ENCODE measurements at places on chromosomes 3 and 15.

DNA sequence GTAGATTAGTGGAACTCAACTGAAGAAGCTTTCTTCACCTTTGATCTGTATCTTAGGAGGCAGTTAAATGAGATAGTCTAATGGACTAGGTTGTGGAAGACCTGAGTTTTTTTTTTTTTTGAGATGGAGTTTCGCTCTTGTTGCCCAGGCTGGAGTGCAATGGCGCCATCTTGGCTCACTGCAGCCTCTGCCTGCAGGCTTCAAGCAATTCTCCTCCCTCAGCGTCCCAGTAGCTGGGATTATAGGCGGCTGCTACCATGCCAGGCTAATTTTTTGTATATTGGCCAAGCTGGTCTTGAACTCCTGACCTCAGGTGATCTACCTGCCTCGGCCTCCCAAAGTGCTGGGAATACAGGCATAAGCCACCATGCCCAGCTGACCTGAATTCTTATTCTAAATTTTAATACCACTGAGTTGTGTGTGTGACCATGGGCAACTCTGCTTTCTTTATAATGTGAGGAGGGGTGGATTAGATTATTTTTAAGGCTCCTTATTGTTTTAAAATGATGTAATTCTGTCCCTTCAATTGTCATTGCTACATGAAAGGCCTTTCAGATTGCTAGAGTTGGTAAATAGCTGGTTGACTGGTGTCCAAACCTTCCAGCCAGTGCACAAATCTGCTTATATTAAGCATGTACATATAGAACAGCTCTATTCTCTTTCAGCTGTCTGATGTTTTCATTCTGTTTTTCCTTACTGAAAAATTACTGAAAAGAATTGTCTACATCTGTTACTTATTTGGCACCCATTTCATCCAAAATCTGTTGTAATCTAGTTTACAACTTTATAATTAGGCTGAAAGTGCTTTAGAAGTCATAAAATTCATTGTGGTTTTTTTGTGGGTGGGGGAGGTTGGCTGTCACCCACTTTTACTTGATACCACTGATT lies 2.3 kb downstream of the LNP1 start:
- DNase-seq: no peak

DNA sequence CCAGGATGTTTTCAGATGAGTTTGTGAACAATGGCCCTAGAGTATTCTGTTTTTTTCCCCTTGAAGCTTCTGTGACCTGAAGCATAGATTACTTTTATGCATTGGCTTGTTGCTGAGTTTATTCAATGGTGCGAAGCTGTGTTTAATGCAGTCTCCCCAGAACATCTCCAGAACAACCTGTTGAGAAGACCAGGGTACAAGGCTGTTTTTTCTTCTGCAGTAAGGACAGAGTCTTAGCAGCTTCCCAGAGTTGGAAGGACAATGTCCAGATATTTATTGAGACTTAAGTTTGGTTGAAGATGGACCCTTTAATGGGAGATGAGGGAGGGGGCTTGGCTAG lies 295.6 kb downstream of the LRTM1 start:
- DNase-seq: no peak

DNA sequence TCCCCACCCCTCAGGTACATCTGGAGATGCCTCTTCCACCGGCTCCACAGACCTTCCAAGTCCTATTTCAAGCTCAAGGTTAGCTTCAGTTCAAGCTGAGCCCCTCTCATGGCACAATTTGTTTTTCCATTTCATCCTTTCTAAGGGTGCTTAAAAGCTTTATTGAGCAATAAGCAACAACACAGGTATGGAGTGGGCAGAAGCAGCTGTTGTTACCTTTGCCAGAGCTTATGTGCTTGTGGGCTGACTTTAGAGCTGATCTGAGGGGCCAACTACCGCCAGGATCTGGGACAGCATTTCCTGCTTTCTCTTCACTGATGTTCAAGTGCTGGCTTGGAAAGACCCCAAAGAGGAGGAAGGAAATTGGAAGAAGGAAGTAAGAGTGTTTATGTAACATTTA lies 140.0 kb upstream of the KLHL25 start:
- DNase-seq: no peak

- peak; percentile 1 for DNase-seq
Measured at GRCh38 chr3:83523470-83524073, 1435.2 kb upstream of the CADM2 start.

DNA sequence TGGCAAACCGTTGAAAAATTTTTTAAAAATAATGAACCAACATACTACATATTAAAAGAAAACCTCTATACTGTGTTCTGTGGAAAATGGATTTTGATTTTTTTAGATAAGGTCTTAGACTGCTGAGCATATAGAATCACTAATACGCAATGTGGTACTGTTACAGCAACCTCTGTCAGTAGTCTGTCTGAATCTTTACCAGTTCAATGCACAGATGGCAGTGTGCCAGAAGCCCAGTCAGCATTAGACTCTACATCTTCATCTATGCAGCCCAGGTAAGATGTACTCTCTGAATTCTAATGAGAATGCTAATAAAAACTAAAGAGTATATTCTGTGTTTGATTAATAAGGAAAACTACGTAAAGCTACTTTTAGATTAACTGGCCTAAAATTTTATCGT lies 31.3 kb upstream of the FAH start:
- peak; percentile 6 for DNase-seq

DNA sequence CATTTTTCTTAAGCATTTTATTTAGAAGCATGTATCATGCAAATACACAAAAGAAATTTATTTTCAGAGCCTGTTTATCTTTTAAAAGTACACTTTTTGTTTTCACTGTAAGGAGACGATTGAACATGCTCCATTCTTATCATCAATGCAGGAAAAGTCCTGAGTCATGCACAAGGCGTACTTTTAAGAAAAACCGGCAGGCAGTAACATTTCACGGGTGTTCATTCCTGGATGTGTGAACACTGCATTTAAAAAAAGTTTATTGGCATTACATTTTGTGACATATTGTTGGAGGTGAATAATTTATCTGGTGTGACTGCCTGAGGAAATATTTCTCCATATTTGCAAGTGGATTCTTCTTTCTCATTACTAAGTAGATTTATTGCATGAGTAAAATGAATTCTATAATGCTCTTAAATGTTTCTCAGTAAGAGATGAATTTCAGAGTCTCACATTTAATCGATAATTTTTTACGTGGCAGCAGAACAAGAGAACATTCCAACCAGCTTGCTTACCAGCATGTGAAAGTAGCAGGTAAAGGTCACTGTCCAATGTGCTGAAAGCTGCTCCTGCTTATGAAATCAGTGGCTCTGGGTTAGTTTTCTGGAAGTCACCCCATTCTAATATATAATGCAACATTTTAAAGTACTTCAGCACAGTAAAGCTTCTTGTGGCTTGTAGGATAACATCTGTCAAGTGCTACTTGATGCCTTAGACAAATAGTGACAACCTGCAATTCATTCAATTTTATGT lies 87.0 kb downstream of the SV2B start:
- peak; percentile 14 for DNase-seq

GRCh38 chr15:89002281-89002761 lies 85.9 kb upstream of the ABHD2 start:
- DNase-seq: peak; percentile 83

GRCh38 chr3:126612479-126613205 lies 42.3 kb downstream of the TXNRD3 start:
- DNase-seq: no peak

DNA sequence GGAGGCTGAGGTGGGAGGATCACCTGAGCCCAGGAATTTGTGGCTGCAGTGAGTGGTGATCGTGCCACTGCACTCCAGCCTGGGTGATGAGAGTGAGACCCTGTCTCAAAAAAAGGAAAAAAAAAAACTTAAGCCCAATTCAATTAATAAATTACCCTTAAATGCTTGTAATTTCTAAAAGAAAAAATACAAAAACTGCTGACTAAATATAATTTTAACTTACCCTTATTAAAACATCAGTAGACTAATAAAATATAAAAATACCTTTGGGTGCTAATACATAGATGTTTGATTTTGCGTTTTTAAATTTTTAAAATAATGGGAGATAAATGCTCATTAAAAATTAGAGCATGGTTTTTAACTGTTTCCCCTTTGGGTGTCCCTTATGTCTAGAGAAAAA lies 17.5 kb upstream of the SLC25A26 start:
- DNase-seq: no peak

- DNase-seq: no peak
Measured at GRCh38 chr3:168612671-168613070, 516.9 kb upstream of the GOLIM4 start.

GRCh38 chr3:161950318-161950868 lies 453.8 kb downstream of the OTOL1 start:
- DNase-seq: no peak

- no peak for DNase-seq
Measured at GRCh38 chr3:162262129-162262528, 765.5 kb downstream of the OTOL1 start.

DNA sequence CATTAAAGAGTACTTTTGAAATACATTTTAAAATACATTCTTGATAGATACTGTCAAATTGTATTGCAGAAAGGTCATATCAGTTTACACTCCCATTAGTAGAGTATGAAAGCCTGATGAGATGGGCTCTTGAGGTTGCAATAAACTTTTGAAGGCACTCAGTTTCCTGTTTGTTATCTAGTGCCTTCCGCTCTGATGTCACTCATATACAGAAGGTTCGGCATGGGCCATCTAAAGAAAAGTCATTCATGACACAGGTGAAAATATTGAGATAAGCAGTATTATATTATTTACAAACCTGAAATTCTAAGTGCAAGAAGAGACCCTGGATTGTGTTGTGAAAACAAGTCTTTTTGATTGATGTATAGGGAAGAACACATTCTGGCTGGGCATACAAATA lies 36.5 kb upstream of the DENND4A start:
- DNase-seq: no peak

- no peak for DNase-seq
Measured at GRCh38 chr3:130014526-130014925, 40.0 kb downstream of the TRH start.

DNA sequence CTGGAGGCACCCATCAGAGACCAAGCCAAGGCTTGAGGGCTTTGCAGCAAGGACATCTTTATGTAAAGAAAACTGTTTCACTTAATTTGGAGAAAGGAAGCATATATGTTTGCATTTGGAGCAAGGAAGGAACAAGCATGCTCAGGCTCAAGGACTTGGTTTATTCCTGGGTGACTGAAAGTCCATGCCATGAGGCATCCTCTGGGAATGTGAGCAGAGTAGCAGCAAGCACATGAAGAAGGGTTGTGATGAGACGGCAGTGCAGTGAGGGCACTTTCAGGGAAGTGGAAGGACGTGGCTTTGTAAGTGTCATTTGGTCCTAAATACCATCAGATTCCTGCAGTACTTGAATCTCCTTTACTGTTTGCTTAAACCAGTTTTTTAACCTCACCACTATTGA lies 26.8 kb downstream of the POLG start:
- DNase-seq: peak; percentile 55

- no peak for DNase-seq
Measured at GRCh38 chr3:187498211-187498724, 130.1 kb downstream of the RTP4 start.

GRCh38 chr3:192372616-192373015 lies 354.7 kb downstream of the FGF12 start:
- DNase-seq: no peak

DNA sequence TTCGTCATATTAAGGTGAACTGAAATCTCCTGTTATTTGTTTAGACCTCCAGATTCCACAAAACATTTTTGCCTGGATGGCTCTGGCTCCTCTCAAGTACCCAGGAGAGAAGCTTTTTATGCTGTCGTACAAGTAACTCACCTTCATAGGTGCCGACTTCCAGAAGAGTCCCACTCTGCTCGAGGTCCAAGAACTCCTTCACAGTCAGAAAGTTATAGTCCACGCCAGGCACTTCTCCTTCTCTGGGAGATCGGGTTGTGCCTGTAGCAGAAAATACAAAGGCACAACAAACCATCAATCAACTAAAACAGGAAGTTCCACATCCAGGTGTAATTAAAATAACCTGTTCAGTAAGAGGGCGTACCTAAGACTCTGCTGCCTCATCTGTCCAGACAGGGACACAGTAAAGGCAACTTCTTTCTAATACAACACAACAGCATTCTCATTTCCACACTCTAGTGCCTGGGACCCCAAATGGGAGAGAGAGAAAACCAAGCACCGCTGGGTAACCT lies 545.3 kb downstream of the MAGI1 start:
- no peak for DNase-seq

GRCh38 chr3:36397841-36398240 lies 17.5 kb downstream of the STAC start:
- no peak for DNase-seq

DNA sequence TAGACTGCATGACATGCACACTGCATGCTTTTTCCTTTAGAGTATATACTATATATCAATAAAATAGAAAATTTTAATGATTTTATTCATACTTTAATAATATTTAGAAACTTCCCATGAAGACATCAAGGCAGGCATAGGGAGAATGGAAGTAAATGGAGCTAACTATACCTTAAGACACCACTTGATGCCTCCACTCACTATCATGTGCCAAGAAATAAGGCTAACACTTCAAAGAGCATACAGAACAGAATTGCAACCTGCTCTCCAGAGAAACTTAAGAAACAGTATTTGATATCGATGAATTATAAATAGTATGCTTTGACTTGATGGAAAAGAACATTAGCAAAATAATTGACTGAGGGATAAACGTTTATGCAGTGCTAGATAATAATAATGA lies 192.6 kb upstream of the MBNL1 start:
- DNase-seq: peak; percentile 6

DNA sequence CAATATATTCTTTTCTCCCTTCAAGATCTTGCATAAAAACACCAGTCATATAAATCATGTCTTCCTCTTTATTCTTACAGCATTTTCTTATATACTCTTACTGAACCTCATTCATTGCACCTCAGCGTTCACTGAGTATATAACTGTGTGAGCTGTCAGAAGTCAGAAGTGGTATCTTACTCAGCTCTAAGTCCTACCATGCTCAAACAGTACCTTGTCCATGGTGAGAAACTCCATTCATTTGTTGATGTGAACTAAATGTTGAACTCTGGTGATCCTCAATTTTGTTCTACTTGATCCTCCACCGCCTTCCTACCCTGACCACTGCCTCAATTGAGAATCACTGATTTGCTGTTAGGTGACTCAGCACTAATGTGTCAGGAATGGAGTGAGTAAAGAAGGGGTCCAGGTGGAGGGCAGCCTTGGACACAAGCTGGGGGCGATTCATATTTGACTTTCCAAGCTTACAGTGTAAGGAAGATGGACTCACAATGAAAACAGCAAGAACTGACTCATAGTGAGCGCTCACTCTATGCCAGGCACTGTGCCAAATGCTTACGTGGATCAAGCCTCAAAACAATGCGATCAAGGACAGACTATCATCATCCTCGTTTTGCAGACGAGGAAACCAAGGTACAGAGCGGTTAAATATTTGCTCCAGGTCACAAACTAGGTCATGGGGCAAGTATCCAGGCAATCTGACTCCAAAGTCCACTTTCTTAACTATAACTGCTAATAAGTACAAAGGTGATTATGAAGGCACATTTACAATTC lies 13.5 kb upstream of the ZFYVE19 start:
- peak; percentile 95 for DNase-seq

DNA sequence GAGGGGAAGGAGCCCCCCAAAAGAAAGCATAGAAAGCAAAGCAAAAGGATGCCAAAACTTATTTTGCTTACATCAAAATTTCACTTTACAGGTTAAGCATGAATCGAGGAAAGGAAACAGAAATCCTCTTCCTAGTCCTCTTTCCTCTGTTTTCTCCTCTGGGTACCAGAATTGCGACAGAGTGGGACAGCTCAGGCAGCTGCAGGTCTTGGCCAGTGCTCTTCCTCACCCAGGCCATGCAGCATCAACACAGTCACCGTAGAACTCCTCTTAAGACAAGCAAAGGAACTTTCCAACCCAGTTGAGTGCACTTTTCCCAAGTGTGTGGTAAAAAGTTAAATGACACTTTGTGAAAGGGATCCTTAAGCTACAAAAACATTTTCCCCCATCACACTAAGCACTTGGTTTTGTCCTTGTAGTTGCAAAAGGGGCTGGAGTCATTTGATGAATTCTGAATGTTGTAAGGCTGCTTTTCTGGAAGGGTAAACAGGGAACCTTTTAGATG lies 45.9 kb upstream of the MEX3B start:
- no peak for DNase-seq

Measured in ELR (cell line).